NCI-H2171 (cell line): ENCODE measurements at places on chromosomes 11 and 22.
A peak's percentile ranks its signal among the peaks of the same experiment; 100 is the strongest.

- DNase-seq, result no peak
Measured at GRCh38 chr11:579830-580601, 3.7 kb downstream of the PHRF1 start.

- DNase-seq, result peak; percentile 98
Measured at GRCh38 chr11:86608251-86608799, 64.1 kb downstream of the ME3 start.

DNA sequence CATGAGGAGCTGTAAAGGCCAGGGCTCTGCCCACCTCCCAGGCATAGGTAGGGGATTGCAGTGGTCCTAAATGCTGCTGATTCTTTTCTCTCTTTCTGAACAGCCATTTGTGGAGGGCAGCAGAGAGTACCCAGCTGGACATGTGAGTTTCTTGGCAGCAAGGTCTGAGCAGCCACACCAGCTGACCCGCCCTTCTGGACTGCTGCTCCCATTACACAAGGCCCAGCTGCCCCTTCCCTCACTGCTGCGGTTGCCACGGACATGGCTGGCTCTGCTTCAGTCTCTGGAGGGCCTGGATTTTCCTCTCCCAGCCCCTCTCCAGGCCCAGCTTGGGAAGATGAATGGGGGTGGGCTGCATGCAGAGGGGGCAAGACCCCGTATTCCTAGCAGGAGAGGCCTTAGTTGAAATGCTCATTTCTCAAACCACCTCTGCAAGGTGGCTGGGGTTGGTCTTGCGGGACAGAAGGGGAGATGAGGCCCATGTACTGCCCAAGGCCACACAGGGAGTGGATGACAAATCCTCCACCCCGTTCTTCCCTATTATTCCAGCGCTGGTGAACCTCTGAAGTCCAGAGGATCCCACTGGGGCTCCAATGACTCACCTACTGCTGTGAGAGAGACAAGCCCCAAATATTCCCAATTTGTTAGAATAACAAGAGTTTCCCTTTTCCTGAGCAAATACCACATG lies 4.6 kb downstream of the LGALS12 start:
- DNase-seq, result no peak

- DNase-seq, result no peak
Measured at GRCh38 chr11:10325277-10326011, 20.6 kb downstream of the ADM start.

GRCh38 chr22:49240472-49240871 lies 587.2 kb downstream of the BRD1 start:
- no peak for DNase-seq

GRCh38 chr22:32590556-32590955 lies 115.9 kb downstream of the FBXO7 start:
- DNase-seq, result no peak

DNA sequence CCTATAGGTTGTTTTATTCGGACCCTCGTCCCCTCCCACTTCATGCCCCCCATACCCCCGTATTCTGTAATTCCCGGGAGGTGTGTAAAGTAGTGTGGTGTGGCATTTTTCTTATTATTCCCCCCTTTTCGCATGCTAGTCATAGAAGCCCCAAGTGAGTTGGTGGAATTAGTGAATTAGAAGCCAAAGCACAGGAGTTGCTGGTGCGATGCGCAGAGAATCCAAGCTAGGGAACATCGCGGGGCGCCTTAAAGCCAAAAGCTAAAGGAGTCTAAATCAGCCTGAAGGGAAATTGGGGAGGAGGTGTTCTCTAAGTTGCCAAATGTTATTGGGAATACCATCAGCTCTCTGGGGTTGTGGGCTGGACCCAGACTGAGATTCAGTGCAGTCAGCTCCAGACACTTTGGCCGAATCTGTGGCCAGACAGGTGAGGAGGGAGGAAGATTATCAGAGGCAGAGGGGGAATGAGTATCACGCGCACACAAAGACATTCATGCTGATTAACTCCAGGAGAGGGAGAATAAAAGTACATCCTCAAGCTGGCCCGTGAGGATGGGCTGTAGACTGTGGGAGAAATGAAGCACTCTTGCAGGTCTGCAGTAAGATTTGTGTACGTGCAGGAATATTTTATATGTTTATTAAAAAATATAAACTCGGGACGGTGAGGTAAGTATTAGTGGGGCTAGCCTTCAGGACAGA lies 102.8 kb upstream of the HSD17B12 start:
- DNase-seq, result no peak

GRCh38 chr11:65389294-65389980 lies 3.0 kb downstream of the FRMD8 start:
- no peak for DNase-seq

DNA sequence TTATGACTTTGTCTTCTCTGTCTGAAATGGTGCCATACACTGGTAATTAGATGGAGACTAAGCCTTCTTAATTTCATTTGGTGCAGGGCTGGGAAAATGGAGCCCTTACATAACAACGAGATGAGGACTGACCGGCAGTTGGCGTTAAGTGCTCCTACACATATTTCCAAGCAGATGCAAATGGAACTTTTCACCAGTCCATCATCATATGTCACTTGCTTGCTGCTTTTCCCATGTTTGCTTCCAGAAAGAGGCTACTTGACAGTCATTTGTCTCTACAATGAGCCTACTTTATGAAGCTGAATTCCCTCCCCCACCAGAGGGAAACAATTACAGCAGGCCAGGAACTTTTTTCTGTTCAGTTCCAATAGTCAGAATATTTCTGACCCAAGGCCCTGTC lies 32.6 kb downstream of the SVIP start:
- no peak for DNase-seq

DNA sequence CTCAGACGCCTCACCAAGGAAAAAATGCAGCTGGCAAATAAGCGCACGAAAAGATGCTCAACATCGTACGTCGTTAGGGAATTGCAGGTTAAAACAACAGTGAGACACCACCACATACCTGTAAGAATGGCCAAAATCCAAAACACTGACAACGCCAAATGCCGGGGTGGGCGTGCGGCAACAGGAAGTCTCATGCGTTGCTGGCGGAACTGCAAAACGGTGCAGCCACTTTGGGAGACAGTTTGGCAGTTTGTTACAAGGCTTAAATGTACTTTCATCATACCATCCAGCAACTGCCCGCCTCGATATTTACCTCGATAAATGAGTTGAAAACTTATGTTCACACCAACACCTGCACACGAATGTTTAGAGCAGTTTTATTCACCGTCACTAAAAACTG lies 7.5 kb upstream of the CTSD start:
- DNase-seq, result no peak

DNA sequence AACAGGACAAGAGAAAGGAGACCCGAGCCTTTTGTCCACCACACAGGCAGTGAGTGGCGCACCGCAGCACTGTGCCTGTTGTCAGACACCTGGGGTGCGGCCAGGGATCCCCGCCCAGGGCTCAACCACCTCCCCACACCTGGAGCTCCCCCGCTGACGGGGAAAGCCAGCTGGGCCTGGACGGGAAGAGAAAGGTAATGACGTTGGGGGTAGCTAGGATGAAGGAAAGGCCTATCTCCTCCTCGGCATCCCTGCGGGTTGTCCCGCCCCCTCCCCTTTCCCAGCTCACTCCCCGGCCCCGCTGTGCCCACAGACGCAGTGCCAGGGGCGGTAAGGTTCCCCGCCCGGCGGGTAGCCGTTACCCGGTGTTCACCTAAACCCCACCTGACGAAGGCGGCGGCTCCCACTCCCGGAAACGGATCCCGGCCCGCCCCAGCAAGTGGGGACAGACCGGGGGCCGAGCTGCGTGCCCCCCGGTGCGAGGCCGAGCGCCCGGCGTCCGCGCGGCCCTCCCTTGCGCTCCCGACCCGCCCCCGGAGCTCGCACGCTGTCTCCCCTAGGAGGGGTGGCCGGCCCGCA lies 495 bp downstream of the HYOU1 start:
- no peak for DNase-seq

GRCh38 chr11:34431979-34432378 lies 6.8 kb upstream of the CAT start:
- no peak for DNase-seq

DNA sequence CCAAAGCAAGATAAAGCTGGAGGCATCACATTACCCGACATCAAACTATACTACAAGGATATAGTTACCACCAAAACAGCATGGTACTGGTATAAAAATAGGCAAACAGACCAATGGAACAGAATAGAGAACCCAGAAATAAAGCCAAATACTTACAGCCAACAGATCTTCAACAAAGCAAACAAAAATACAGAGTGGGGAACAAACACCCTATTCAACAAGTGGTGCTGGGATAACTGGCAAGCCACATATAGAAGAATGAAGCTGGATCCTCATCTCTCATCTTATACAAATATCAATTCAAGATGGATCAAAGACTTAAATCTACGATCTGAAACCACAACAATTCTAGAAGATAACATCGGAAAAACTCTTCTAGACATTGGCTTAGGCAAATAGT lies 50.0 kb upstream of the CLTCL1 start:
- no peak for DNase-seq

DNA sequence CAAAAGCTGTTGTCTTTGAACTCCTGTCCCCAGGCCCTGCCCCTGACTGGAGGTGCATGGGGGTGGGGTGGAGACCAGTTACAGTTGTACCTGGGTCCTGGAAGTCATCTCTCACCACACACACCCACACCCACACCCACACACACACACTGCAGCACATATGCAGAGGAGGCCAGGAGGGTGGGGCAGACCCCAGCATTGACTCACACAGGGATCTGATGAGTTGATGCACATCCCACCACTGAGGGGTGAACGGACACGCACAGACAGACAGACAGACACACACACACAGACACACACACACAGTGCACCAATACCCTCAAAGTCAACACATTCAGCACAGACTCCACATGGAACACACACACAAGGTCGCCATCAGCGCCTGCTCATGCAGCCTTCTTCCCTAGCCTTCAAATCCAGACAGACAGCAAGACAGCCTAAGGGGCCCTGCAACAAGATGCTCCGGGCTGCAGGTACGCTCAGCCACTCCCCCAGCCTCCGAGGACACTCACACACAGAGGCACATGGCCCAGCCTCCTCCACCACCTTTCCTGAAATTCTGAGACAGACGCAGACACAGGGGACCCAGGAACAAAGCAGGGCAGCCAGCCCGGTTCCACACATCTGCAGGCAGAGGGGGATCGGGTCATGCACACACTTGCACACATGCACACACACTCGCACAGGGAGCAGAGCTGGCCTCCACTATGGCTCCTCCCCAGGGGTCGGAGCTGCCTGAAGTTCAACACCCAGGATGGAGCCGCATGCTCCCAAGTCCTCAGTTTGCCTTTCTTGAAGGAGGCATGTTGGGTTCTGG lies 26.5 kb downstream of the SYT7 start:
- no peak for DNase-seq

GRCh38 chr22:32684822-32685187 lies 116.7 kb upstream of the TIMP3 start:
- no peak for DNase-seq

DNA sequence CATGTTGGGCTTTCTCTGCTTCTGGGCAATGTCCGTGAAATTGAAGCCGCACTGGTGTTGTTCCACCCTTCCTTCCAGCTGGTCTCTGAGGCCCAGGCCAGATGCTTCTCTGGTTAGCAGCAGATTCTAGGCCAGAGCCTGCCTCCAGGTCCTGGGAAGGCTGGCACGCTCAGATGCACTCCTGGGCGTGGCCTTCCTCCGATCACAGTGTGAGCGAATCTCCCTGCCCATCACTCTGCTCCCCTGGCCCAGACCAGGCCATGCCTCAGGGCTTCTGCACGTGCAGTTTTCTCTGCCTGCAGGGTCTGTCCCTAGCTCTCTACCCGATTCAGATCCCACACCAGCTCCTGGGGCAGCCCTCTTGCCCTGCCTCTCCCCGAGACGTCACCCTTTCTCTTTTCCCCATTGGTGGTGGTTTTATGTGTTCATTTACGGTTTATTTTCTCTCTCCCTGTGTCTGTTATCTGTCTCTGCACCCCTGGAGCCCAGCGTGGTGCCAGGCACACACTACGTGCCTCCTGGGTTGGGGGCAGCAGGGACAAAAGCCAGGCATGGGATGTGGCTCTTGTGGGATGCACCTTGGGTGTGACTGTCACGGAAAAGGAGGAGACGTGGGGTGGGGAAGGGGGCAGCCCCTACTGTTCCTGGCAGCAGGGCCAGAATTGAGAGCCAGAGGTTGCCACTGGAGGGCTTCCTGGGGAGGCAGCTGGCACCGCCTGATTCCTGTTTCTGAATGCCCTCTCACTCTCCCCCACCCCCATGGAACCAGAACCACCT lies 66.0 kb downstream of the KCNQ1 start:
- DNase-seq, result no peak

DNA sequence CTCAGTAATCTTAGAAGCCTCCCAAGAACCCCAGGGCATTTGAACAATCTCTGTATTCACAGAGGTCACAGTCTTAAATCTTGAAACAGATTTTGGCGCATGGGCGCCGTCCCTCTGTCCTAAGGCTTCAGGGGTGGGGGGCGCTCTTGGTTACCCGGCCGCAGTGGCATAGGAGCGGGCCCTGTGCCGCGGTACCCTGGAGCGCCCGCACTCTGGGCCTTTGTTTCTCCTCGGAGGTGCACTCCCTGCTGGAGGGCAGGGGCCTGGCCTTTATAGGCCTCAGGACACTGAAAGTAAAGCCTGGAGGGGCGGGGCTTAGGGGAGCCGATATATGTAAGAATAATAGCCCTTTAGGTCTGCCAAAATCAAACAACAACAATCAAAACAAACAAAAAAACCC lies 197.3 kb upstream of the FOLH1 start:
- no peak for DNase-seq

GRCh38 chr11:69204246-69204940 lies 48.7 kb downstream of the SMIM38 start:
- no peak for DNase-seq

DNA sequence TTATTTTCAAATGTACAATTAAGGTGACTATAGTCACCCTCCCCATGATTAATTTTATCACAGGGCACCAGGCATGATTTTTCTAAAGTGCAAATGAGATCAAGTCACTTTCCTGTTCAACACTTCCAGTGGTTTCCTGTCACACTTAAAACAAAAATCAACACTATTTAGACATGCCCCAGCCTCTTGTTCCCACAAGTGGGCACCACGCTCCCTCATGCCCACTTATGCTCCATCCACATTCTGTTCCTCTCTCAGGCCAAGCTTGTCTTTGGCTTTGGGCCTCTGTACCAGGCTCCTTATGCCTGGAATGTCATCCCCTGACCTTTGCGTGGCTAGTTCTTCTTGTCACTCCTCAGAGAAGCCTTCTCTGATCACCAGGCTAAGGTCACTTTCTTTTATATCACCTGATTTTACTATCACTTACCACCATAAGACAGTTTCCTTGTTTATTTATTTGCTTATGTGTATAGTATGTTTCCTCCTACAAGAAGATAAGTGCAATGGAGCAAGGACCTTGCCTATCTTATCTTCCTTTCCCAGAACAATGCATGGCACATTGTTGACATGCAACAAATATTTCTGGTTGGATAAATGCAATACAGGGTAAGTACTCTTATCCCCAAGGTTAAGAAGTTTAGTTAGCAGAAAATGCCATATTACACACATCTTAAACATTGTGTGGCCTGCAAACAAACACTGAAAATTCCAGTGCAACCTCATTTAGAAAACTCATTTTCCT lies 50.9 kb upstream of the PANX1 start:
- no peak for DNase-seq
